ENCODE measurements at places on chromosomes 6 and 20.

- no peak for DNase-seq
These were observed 64.3 kb downstream of the NOL4L start for GRCh38 chr20:32520927-32521203.

- DNase-seq = peak; percentile 90
These were observed 11.7 kb downstream of the PTPRK start for GRCh38 chr6:128508588-128509296.

GRCh38 chr6:140020207-140020791, 645.9 kb upstream of the CITED2 start:
- no peak for DNase-seq

- DNase-seq = no peak
These were observed 40.2 kb upstream of the RBM24 start for GRCh38 chr6:17240803-17241500.

DNA sequence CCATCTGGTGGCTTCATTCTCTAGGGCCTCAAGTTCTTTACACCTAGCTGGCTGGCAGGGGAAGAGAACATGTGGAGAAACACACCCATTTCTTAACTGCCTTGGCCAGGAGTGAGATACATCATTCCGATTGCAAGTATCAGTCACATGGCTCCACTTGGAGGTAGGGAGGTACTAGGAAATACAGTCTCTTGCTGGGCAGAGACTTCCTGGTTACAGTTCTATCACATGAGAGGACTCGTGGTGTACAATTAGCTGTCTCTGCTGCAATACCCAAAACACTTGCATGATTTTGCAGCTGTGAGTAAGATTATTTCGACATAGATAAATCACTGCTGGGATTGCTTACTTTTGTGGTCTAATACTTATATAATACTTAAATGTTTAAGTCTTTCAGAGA, 51.1 kb downstream of the GTF2H5 start:
- DNase-seq = peak; percentile 71

DNA sequence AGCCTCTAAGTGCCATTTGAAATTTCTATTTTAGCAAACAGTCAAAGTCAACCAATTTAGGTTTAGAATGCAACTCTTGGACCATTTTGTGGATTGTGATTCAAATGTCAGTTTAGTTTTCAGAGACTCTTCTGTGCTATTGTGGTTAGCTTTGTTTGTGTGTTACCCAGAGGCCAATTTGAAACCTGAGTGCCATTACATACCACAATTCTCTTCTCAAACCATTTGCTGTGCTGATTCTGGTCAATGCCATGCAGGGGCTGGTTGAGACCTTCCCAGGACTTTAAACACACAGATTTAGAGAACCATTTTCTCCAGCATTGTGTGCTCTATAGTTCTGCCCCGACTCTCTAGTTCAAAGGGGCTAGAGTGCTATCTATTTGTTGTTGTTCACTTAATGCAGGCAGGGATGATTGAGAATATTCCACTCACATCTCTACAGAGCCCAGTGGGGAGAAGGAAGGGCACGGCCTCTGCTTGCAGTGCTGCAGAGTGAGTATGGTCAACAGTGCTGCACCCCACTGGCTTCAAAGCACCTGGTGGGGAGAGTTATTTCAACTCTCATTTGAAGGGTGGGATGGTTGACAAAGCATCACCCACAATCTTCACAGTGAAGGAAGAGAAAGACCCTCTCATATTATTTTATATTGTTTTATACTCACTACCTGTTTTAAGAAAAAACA, 738.2 kb downstream of the COL12A1 start:
- no peak for DNase-seq
